NCI-H1092 (cell line): ENCODE measurements at places on chromosomes 2 and 18.

DNA sequence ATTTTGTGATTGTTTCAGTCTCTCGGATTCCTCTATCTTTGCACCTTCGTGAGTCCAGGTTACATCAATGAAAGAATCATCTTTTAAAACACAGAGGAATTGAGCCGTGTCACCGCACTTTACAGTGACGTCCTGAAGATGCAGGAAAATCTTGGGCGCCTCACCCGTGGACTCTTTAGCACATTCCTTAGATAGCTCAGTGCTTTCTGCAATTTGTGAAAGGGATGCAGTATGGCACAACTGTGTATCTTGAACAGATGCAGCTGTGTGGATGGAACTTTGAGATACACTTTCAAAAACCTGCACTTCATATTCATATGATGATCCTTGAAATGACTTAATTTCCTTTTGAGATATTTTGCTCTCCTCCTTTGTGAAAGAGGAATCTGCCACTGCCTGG lies 50.9 kb downstream of the TTN start:
- DNase-seq = no peak

DNA sequence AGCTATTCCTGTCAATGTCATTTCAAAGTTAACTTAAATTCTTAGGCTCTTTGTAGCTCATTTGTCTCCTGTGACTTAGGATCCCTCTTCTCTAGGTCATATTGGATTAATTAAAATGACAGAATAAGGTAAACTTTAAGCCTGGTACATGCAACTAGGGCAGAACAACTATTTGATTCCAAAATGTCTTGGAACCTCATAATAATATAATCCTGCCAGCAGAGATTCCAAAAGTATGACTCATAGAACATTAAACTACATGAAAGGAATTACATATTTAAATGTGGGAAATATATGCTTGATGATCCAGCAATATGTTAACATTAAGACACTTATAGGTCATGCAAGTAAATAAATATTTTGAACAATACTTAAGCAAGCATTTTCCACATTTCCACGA lies 63.3 kb downstream of the COL3A1 start:
- DNase-seq = no peak

- no peak for DNase-seq
These were observed 14.8 kb downstream of the SP110 start for GRCh38 chr2:230205034-230205433.

DNA sequence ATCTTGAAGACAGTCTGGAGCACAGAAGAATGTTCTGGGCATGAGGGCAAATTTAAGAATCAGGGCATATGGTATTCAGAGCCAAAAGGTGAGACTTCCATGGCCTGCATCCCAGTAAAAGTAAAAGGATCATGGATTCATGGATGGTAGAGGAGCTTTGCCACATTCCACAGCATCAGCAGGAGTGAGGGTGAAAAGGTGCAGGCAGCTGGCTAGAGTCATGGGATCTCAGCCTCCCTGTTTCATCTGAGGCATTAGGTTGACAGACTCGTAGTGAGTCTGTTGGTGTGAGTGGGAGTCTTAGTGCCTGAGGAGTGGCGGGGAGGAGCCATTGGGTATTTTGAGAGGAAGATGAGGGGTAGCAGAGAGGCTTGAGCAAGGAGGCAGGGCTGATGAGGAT lies 301.6 kb downstream of the CYP26B1 start:
- DNase-seq = no peak

DNA sequence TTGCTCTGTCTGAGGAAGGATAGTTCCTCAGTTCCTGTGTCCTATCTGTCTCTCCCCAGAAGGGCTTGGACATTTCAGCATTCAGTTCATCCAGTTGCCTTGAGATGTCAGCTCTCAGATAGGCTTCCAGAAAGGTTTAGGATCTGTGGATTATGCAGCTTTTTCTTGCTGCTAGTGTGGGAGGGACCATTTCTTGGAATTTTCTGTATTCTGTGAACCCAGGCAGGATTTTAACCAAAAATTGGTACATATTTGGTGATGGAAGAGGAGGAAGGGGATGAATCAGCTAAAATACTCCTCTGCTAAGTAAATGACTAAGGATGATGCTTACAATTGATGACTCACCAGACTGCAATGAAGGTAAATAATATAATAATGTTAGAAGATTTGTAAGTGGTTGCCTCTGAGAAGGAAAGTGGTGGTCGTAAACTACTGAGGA lies 58.6 kb upstream of the DOCK10 start:
- DNase-seq = no peak

- DNase-seq = no peak
These were observed 73.9 kb downstream of the GYPC start for GRCh38 chr2:126729896-126730295.

DNA sequence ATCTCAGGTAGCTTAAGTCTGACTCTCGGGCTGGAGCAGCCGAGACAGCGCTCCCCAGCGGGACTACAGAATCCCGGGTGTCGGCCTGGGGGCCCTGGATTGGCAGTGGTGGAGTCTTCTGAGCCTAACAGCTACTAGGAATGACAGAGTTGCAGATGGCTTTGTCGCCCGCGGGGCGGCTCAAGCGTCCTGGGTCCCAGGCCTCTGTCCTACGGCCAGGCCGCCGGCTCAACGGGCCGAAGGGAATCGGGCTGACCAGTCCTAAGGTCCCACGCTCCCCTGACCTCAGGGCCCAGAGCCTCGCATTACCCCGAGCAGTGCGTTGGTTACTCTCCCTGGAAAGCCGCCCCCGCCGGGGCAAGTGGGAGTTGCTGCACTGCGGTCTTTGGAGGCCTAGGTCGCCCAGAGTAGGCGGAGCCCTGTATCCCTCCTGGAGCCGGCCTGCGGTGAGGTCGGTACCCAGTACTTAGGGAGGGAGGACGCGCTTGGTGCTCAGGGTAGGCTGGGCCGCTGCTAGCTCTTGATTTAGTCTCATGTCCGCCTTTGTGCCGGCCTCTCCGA lies 8.8 kb downstream of the SIX2 start:
- no peak for DNase-seq

- DNase-seq = no peak
These were observed 26.6 kb upstream of the CATIP start for GRCh38 chr2:218329826-218330593.

DNA sequence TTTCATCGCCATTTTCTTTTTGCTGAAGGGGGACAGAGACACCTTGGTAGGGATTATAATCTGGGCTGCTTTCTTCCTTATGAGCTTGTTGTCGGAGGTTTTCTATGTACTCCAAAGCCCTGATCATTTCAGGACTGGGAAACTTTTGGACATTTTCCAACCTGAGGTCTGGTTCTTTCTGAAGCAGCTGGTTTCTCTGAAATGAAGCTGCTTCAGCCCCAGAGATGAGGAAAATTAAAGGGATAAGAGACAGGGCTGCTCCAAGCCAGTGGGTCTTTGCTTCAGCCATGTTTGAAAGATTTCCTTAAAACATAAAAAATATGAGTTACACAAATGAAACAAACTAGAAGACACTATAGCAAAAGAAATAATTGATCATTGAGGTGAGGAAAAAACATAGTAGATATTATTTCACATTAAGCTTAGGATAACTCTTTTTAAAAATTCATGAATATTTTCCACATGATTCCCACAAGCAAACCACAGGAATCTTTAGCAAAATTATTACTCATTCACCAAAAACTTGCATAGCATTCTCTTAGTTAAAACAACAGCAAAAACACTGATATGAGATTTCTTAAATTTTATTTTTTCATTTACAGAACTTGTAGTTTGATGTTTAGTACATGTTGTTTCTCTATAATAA lies 3.0 kb downstream of the SCG2 start:
- DNase-seq = no peak

DNA sequence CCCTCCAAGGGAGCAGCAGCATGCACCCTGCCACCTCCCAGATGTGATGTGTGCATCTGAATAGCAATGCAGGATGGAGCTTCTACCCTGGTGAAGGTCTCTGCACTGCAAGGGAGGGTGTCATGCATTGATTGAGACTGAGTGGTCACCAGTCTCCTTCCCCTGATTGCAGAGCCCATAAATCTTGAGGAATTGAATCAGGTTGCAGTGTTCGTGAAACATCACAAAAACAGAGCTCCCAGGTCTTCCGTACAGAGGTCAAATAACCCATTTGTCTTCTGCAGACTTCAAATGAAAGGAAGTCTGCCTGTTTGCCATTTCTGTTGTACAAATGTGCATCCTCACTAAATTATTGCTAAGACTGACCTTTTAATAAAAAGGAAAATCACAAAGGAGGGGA lies 136.8 kb downstream of the WDSUB1 start:
- DNase-seq = no peak

- DNase-seq = no peak
These were observed 300.8 kb downstream of the CNTNAP5 start for GRCh38 chr2:124325667-124326440.

DNA sequence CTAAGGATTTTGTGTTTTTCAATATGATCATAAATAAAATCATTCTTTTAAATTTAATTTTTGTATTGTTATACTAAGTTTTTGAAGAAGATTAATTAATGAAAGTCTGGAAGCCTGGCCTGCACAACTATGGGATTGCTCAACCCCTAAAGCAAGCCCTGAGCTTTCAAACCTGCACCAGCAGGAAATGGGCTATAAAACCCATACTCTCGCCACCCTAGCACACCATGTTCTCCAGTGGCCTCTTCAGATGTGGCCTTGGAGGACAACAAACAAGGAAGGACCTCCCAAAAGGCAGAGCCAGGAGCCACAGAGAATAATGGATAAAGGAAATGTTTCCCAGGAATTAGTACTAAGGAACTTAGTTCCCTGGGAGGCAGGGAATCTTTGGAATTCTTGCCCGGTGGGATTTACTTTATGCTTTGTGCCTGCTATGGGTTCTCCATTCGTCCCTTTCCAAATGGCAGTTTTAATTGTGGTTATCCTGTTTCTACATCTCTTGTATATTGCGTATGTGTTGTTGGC lies 212.5 kb downstream of the ZFP36L2 start:
- no peak for DNase-seq

- DNase-seq = no peak
These were observed 73.1 kb upstream of the IL1R1 start for GRCh38 chr2:102069311-102069974.

DNA sequence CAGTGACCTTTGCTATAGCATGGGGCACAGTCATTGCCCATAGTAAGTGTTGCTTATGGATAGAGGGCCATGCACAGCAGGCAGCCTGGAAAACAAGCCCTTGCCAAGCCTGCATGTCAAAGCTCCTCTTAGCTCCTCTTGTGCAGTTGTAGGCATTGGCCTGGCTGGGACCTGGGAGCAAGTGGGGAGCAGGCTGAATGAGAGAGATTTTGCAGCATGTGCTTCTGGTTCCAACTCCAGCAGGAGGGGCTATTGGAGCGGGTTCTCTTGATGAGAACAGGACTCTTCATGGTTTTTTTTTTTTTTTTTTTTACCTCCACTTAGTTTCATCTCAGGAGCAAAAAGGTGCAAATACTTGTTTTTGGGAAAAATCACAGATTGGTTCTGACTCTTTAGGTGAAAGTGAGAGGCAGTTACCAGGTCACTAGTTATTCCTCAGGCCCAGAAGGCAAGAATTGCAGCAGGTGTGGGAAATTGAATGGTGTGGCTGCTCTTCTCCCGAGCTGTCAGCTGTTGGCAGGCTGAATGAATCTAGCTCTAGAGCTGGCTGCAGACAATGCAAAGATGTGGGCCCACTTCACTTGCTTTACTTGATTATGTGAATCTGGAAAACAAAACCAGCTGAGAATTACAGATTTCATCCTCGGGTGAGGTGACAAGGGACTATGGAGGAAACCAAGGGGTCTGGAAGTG lies 95.9 kb downstream of the MAP4K4 start:
- no peak for DNase-seq

- DNase-seq = no peak
These were observed 590.2 kb upstream of the SETBP1 start for GRCh38 chr18:44090453-44090852.

DNA sequence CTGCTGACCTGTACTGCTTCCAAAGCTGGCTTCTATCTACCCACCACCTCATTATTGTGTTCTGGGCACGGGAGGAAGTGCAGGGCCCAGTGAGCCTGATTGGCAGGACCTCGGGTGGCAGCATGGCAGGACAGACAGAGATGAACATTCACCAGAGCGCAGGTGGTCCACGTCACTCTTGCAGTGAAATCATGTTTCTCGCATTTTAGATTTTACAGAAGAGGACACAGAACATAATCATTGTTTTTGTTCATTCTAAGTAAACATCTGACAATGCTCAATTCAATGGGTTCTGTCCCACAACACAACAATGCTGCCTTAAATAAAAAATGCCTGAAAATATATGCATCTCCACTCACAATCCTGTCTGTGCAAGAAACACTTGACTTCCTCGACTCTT lies 11.5 kb upstream of the BIN1 start:
- DNase-seq = no peak

DNA sequence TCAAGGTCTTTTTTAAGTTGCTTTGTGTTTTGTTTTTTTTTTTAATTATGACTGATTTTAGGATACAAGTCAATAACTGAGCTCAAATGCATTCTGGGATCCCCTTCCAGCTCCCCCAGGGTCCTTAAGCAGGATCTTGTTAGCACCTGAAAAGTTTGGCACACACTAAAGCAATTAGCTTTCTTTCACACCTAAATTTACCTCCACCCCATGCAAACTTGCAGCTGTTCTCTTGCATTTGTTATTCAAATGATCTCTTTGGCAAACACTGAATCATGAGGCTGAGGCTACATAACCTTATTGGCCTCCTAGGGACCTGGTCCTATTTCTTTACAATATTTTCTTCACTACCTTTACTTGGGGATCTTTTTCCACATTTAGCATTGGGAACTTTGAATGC lies 2026.1 kb upstream of the CELF4 start:
- no peak for DNase-seq

GRCh38 chr2:10075571-10076209 lies 4.5 kb downstream of the CYS1 start:
- DNase-seq = no peak

GRCh38 chr2:159144776-159145614 lies 141.5 kb downstream of the WDSUB1 start:
- no peak for DNase-seq

DNA sequence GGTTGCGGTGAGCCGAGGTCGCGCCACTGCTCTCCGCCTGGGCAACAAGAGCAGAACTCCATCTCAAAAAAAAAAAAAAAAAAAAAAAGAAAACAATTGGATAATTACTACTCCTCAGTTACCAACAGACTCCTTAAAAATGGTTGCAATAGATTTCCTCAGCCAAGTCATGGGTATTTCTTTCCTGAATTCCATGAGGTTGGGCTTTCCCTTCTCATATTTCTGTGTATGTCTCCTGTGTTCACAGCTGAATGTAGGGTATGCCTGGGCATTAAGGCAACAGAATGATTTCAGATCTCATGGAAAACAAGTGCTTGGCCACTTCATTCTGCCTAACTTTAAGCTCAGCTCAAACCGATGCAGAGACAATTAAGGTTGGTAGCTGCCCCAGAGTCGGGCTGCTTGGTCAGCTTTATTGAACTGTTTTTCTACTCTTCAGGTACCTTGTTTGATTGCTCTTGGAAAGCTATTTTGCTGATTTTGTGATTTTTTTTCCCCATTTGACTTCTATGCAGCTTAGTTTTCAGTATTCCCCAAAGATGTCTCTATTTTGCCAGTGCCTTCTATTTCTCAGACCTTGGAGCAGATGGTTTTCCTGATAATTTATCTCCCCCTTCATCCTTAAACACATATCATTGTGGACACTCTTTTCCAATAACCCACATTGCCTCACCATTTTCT lies 24.8 kb downstream of the KIF5C start:
- no peak for DNase-seq

GRCh38 chr18:29181151-29181901 lies 1004.4 kb upstream of the CDH2 start:
- DNase-seq = no peak
